Amygdala (tissue), 56 donors: ENCODE measurements at places on chromosomes 1 and 21.

- DNase-seq, result no peak
Measured at GRCh38 chr1:110672001-110672752, 2.6 kb downstream of the KCNA3 start.

DNA sequence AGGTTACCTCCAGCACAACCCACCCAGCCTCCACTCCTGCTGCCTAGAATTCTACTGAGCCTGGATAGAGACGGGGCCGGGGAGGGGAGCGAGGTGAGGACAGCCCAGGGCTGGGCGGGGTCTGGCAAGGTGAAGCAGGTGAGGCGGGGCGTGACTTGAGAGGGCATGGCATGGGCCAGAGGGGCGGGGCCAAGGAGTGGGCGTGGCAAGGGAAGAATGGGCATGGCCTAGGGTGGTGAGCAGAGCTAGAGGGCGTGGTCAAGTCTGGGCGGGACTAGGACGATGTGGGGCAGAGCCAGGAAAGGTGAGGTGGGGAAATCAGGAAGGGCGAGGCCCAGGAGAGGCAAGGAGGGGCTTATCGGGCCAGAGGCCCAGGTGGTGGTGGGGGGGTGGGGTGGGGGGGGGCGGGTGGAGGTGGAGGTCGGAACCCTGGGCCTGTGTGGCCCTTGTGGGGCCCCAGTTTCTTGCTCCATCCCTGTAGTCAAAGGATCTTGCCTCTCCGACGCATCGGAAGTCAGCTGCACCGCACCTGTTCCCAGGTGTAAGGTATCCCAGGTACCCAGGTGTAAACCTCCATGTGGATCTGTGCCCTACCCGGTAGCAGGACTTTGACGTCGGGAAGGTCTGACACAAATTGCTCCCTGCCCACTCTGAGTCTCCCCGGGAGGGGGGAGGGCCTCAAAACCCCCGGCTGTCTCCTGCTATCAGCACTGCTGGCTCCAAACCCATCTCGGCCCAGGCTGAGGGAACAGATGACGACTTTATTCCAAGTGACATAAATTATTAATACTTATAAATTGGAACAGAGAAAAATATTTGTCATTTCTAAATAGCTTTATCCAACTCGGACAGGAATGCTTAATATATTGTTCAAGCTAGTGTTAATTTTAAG lies 32.9 kb upstream of the UTS2 start:
- no peak for DNase-seq

DNA sequence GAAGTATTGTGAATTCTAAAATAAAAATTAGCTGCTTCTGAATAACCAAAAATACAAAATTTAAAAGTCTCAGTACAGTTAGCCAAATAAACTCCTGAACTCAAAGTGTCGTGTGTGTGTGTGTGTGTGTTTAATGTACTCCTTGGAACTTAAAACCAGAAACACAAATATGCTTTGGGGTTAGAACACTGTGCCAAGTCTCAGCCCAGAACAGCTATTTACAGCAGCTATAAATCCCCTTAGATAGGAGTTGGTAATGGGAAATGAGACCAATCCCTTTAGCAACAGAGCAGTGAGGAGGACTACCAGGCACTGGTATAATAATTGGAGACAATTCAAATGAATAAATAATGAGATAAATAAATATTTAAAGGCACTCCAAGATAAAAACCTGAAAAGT lies 83.1 kb downstream of the PATJ start:
- DNase-seq, result no peak

GRCh38 chr1:58006421-58007046 lies 540.0 kb downstream of the OMA1 start:
- DNase-seq, result no peak

DNA sequence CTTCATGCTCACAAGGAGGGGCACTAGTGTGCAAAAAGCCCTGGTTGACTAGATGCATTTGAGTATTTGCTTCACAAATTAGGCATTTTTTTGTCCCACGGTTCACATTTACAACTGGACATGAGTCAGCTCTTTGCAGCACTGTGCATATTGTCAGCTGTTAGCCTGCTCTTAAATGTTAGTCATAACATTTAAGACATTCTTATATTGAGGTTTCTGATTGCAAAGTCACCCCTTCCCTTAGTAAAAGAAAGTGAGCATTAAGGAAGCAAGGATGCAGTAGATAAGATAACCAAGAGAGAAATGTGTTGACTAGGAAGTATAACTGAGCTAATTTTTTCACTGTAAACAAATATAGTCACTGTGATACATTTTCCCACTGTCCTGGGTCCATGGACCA lies 132.6 kb upstream of the CTTNBP2NL start:
- DNase-seq, result no peak

- no peak for DNase-seq
Measured at GRCh38 chr1:231084353-231084752, 44.3 kb upstream of the FAM89A start.

GRCh38 chr1:160954158-160955104 lies at the start of gene ITLN2:
Gene ITLN2, minus strand, starts transcription at chr1:160954809. Its CDS starts 68 bp downstream, at chr1:160954741.
- DNase-seq, result no peak

GRCh38 chr1:201468501-201468843 lies 516 bp downstream of the PHLDA3 start:
- peak; percentile 52 for DNase-seq
